ENCODE measurements at places on chromosomes 2 and 18.

- no peak for DNase-seq
Observed at GRCh38 chr2:205975082-205975949, 110.7 kb downstream of the INO80D start.

DNA sequence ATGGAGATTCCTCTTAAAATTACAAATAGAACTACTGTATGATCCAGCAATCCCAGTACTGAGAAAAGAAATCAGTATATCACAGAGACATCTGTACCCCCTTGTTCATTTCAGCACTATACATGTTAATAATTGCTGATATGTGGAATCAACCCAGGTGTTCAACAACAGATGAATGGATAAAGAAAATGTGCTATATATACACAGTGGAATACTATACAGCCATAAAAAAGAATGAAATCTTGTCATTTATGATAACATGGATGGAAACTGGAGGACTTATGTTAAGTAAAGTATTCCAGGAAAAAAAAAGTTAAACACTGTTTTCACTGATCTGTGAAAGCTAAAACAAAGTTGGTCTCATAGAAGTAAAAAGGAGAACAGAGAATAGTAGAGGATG lies 124.7 kb downstream of the TAF4B start:
- DNase-seq = no peak

GRCh38 chr2:153311432-153311831 lies 167.1 kb downstream of the RPRM start:
- DNase-seq = no peak

- DNase-seq = no peak
Observed at GRCh38 chr18:10557085-10557677, 31.4 kb downstream of the NAPG start.

Data from stimulated activated CD8-positive, alpha-beta memory T cell treated with anti-CD3 and anti-CD28 coated beads, Interleukin-7, amount 100 ng/mL, for 1 hour (primary cell).